ENCODE measurements at places on chromosomes 6 and 20.

DNA sequence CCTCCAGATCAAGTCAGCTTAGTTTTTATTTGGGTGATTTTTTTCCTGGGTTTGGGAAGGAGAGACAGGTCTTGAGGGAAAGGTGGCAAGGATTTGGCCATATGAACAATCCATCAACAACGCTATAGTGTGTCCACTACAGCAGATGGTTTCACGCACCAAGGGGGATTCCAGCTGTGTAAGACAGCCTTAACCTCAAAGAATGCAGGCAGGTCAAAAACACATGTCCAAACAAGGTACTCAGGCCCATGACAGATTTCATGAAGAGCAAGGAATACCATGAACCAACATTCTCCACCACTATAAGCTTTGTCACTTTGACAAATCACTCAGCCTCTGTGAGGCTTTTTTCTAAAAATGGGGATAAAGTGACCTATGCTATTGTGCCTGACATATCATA, 2.0 kb downstream of the AIF1 start:
- DNase-seq: no peak

- no peak for DNase-seq
These were observed 150.6 kb upstream of the SPACA1 start for GRCh38 chr6:87897013-87897412.

DNA sequence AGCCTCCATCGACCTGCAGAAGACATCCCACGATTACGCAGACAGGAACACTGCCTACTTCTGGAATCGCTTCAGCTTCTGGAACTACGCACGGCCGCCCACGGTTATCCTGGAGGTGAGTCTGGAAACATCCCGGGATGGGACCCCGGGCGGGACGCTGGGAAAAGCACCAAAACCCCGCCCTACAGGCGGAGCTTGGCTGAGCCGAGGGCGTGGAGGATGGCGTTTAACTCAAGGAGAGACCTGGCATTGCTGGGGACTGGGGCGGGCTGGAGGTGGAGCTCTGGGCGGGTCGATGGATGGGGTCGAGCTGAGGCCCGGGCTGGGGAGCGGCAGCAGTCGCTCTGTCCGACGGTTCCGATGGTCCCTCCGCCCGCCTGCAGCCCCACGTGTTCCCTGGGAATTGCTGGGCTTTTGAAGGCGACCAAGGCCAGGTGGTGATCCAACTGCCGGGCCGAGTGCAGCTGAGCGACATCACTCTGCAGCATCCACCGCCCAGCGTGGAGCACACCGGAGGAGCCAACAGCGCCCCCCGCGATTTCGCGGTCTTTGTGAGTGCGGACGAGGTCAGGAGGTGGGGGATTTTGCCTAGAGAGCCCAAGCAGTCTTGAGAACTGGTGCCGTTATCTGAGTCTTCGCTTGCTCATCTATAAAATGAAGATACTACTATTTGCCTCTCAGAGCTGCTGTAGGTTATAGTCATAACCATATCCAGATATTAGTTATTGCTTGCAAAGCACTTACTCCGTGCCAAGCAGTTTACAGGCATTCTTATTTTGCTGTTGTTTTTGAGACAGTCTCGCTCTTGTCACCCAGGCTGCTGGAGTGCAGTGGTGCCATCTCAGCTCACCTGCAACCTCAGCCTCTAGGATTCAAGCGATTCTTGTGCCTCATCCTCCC, 3.8 kb downstream of the SPAG4 start:
- DNase-seq: peak; percentile 89

DNA sequence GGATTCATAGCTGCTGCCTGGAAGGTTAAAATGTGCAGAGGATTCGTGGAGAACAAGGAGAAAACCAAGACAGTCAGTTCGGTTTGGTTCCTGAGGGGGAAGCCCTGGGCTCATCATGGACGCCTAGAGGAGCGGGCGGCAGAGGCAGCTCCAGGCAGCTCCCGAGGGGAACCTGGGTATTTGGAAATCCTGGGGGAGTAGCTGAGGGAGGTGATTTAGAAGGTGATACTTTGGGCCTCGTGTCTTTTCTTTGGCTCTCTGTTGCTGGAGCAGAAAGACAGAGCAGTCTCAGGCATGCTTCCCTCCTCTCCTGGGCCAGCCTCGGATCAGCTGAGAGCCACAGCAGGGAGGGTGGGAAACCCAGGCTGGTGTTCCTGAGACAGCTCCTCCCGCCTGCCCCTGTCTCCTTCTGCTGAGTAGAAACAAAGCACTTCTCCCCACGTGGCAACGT, 139.5 kb downstream of the DLL1 start:
- DNase-seq: no peak

DNA sequence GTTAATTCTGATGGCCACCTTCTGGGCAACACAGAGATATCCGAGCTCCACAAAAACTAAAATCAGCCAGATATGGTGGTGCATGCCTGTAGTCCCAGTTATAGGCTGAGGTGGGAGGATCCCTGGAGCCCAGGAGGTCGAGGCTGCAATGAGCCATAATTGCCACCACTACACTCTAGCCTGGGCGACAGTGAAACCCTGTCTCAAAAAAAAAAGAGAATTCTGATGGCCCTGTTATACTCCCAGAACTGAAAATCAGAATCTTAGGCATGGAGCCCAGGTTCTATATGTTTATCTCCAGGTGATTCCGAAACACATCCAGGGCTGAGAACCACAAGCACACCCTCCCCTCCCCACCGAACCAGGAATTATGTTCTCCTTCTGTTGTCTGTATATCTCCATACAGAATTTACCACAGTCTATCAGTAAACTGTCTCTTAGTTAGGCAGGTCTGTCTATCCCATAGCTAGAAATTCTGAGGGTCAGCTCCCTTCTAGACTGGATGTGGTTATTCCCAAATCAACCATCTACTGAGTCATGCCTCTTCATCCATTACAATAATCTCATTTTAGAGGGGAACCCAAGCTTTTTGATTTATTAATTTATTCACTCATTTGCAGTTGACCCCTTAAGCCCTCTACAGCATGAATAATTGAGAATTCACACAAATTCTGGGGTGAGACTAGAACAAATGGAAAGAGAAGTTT, 24.8 kb upstream of the CCND3 start:
- no peak for DNase-seq

- no peak for DNase-seq
These were observed 31.4 kb downstream of the RALGAPA2 start for GRCh38 chr20:20680991-20681508.

- DNase-seq: no peak
These were observed 136.3 kb downstream of the KIF13A start for GRCh38 chr6:17851001-17851719.

- no peak for DNase-seq
These were observed 143.9 kb upstream of the ZNF217 start for GRCh38 chr20:53737396-53738038.

- DNase-seq: no peak
These were observed 198.1 kb upstream of the EXOC2 start for GRCh38 chr6:890995-891394.

Measured in upper lobe of right lung (tissue), 1 donor.